GDM1 (cell line): ENCODE measurements at places on chromosomes 3 and 15.

DNA sequence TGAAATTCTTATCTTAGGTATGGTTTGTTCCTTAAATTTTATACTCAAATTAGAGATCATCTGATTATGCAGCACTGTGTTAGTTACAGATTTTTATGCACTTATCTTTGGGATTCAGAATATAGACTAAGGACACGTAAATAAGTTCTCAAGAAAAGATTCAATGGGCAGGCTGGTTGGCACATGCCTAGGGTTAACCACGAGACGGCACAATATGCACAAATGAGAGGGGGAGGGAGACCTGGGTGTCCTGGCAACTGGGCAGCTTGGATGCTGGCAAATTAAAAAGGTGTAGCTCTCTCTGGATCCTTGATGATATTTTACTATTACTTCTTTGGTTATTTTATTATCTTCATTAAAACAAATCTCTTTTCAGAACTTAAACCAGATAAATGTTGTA lies 672 bp downstream of the AADAC start:
- DNase-seq: no peak

GRCh38 chr3:29557825-29558224 lies 277.0 kb downstream of the RBMS3 start:
- no peak for DNase-seq

GRCh38 chr3:21356402-21356801 lies 394.6 kb downstream of the ZNF385D start:
- no peak for DNase-seq

GRCh38 chr15:67495585-67495984 lies 25.3 kb upstream of the C15orf61 start:
- no peak for DNase-seq

DNA sequence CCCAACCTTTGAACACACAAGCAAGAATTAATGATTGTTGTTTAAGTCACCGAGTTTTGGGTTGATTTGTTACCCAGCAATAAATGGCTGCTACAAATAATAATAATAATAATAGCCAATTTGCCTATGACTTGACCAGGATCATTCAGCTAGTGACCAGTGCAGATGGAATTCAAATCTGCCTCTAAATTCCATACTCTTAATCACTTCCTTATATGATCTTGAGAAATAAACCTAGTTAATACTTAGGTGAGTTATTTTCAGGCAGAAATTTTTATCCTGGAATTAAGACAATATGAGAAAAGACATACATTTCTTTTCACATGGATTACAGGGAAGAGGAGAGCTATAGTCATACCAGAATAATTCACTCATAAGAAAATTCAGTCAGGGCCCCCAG lies 116.0 kb upstream of the GALNT15 start:
- no peak for DNase-seq

GRCh38 chr3:150317469-150317868 lies 90.6 kb upstream of the TSC22D2 start:
- no peak for DNase-seq

DNA sequence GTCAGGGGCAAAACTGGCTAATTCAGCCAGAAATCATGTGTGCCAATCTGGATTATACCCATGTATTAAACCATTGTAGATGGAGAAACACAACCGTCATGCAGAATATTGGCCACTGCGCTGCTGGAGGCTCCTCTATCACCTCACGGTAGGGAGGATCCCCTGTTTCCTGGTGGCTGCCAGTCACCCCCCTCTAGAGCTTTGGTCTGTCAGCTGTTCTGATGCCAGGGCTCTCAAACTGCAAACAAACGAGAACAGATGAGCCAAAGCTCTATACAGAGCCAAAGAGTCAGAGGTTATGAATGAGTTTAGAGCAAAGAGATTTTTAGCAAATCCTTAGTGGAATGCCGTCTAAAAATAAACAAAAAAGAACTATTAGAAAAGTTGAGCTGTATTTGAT lies 62.5 kb downstream of the IL20RB start:
- no peak for DNase-seq

- no peak for DNase-seq
These were observed 1.3 kb downstream of the NEIL1 start for GRCh38 chr15:75348034-75348561.

- DNase-seq: peak; percentile 56
These were observed 26.1 kb downstream of the CAPN3 start for GRCh38 chr15:42385206-42385979.

GRCh38 chr3:197353001-197353866 lies 54.8 kb upstream of the DLG1 start:
- DNase-seq: no peak

GRCh38 chr3:60933824-60934223 lies 317.4 kb downstream of the FHIT start:
- DNase-seq: no peak

GRCh38 chr3:42895580-42895868 lies 10.4 kb upstream of the ZNF662 start:
- DNase-seq: no peak

GRCh38 chr15:70158309-70159000 lies 60.7 kb upstream of the TLE3 start:
- no peak for DNase-seq

DNA sequence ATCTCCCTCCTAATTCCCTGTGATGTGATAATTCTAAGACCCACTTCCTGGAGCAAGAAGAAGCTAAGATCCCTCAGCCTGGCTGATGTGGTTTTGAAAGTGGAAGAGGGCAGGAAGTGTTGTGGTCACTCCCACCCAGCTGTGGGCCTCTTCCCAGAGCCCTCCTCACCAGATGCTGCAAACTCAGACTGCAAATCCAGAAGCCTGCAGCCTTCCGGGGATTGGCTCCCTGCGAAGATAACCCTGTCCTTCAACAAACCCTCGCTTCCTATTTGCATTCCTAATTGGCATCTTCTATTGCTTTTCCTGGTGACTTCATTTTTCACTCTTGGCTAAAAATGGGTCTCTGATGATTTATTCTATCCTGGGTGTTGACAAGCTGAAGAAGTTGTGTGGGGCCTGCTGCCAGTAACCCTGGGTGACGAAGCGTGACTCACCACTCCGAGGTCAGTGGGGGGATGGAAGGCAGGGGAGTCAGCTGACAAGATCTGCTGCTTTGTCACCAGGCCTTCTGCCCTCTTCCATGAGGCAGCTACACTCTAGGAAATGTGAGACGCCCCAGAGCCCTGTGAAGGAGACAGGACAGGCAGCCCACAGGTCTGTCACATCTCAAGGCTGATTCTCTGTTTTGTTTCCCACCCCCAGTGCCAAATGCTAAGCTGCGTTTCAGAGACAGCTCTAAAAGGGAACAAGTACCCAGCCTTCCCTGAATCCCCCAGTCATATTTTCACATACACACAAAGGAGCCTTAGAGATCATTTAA lies 99.7 kb upstream of the LIPC start:
- DNase-seq: peak; percentile 93

DNA sequence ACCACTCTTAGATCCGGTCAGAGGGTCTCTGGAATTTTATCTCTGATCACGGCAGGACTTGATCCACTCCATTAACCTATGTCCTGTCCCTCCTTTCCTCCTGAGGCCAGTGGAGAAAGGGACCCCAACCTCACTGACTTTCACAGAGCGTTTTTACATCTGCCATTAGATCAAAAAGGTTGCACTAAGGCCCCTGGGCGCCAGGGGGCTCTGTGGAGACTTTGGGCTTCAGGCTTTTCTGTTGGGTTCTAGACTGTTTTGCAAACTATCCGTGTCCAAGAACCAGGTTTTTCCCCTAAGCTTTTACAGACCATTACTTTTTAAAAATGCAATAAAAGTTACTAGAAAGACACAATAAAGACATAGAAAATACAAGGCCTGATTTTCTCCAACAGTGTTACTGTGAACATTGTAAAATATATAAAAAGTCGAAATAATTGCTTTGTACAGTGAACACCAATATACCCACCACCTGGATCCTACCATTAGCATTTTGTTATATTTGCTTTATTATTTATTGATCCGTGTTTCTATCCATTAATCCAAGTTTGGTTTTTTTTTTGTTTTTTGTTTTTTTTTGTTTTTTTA lies 159.7 kb downstream of the POLR2M start:
- DNase-seq: peak; percentile 12

DNA sequence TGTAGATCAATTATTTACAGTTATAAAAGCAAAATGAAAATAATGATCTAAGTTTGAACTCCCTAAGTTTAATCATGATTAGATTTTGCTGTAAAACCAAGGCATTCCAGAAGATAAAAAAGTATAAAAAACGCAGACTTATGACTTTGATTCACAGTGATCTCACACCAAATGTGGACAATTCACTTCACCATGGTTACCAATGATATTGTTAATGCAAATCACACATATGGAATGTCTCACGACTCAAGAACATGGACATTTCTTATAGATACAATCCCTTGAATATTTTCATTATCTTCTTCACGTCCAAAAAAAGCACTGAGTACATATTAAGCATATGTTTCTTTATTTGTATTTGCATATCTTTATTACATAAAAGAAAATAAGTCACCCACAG lies 1054.2 kb downstream of the NAALADL2 start:
- no peak for DNase-seq

DNA sequence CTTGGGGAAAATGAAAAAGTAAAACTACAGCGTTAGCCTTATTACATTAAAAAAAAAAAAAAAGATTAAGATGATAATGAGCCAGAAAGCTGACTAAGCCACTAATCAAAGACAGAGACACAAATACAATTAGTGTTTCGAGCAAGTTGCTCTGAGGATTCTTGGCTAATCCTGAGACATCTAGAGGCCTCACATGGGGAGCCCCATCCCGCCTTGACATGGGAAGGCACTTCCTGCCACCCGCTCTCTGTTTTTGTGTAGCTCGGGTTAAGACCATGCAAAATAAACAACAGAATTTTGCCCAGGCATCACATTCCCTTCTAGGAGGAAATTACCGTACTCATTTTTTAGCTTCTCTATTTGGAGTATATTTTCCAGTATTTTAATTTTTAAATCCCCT lies 15.3 kb downstream of the HESX1 start:
- no peak for DNase-seq

- no peak for DNase-seq
These were observed 241.6 kb downstream of the ZNF621 start for GRCh38 chr3:40766396-40766795.

GRCh38 chr3:31242026-31242960 lies 290.4 kb upstream of the STT3B start:
- no peak for DNase-seq
